Fibroblast of lung (primary cell): ENCODE measurements at places on chromosomes 6 and 20. TPM values are rescaled to one million over a fixed set of nuclear protein-coding genes. Genes with fewer than 3 reads are reported as not detected.
A peak's percentile ranks its signal among the peaks of the same experiment; 100 is the strongest.

DNA sequence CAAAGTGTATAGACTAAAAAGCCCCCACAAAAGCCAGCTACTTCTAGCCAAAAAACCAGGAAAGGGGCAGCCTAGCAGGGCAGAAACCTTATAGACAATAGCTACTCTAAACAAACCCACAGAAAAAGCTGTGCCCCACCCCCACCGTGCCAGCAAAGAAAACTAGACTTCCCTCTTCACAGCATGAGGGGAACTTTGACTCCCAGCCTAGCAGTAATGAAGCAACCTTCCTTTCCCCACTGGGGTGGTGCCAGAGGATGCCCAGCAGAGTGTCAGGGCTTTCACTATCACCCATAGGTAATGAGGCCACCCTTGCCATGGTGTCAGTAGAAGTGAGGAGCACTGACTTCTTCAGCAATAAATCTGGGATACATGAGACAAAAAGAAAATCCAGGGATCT lies 99.0 kb upstream of the LGSN start:
- DNase-seq = no peak

DNA sequence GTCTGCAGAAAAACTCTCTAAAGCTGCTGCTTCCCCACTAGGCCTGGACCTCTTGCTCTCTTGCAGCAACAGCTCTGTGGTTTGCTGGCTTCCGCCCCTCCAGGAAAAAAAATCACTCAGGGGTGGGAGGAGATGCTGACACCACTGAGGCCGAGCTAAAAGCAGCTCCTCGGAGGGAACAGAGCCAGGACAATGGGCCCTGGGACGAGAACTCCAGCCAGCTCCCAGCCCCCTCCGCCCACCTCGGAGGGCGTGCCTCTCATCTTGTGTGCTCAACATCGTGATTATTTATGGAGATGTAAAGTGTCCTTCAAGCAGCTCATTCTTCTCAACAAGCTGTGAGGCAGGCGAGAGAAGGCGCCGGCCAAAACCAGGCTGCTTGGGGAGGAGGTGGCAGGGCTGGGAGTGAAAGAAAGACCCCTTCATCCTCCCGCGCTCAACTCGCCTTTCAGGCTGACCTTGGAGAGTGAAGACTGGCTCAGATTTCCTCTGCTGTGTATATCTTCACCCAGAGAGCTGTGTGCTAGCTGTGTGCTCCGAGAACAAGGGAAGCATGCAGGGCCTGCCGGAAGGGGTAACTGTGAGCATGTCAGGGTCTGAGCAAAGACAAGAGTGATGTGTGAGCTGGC lies 53.5 kb upstream of the LRFN2 start:
- peak; percentile 0 for DNase-seq

DNA sequence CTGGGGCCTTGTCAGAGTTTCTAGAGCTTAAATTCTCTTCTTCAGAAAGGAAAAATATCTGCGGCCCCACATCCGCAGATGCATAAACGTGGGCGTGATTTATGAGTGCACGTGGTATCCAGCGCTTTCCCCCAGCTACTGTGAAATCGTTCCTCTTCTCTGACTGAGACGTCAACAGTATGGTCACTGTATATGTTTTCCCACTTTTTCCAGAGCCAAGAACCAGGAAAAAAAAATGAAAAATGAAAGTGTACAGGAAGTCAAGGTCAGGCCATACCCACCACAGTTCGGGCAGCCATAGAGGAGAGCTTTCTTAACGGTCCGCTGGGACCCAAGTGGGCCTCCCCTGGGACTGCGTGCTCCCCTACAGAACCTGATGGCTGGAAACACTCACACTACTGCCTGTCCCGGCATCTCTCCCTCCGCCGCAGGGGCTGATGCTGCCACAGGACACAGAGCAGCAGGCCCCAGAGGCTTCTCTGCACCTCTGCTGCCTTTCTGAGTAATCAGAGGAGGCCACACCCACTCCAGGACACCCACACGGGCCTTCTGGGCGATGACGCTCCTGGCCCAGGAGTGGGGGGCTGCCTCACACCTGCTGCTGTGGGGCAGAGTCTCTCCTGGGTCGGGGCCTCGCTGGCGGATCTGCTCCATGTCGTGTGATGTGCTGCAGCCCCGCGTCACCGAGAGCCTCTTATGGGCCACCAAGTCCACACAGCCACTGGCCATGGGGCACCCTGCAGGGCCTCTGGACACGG lies 16.4 kb upstream of the STX16 start:
- DNase-seq = peak; percentile 71

DNA sequence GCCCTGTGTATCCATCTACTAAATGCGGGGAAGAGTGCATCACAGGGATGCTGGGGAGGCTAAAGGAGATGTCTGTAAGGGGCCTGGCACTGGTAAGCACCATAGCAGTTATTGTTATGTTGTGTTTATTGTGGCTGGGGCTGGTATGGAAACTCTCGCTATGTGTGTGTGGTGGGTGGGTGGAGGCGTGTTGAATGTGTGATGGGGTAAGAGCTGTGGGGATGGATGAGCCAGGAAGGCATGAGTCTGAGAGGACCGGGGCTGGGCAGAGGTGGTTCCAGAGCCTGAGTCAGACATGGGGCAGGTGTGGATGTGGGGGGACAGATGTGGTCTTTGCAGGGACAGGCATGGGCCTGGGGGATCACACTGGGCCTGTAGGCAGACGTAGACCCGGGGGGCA lies 88.1 kb downstream of the GRM4 start:
- DNase-seq = no peak

The PRR18 gene
- not detected in 2 replicates for total RNA-seq

- peak; percentile 94 for DNase-seq
Observed at GRCh38 chr6:85464722-85465150, 14.9 kb downstream of the NT5E start.

DNA sequence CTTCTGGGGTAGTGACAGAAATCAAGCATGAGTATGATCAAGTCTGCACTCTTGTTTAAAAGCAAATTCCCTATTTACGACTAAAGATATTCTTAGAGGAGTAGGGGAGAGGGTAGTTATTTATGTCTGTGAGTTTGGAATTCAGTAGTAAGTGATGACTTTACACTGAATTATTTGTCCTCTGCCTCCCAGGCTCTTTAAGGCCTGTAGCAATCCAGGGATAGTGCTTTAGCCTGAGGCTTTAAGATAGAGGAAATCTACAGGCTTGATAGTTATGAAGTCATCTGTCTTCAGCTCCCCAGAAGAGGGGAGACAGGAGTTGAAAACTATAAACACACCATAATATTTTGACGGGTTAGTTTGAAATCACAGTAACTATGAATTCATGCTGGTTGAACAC lies 664.5 kb downstream of the EPM2A start:
- DNase-seq = peak; percentile 7

DNA sequence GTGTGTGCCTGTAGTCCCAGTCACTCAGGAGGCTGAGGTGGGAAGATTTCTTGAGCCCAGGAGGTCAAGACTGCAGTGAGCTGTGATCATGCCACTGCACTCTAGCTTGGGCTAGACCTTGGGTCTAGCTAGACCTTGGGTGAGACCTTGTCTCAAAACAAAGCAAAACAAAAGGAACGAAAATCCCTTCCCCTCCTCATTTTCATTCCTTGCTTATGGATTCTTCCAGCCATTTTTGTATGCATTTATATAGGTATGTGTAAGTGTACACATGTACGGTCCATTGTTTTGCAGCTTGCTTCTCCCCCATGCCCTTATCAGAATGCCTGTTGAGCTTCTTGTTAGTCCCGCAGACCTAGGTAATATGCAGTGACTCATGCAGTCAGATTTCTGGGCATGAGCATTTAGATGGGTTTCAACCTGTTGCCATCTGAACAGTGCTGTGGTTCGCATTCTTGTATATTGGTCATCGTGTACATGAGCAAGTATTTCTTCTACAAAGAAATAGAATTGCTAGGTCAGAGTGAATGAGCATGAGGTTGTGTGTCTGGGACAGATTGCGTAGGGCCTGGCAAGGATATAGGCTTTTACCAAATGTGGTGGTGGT lies 73.2 kb downstream of the ATRN start:
- DNase-seq = no peak

DNA sequence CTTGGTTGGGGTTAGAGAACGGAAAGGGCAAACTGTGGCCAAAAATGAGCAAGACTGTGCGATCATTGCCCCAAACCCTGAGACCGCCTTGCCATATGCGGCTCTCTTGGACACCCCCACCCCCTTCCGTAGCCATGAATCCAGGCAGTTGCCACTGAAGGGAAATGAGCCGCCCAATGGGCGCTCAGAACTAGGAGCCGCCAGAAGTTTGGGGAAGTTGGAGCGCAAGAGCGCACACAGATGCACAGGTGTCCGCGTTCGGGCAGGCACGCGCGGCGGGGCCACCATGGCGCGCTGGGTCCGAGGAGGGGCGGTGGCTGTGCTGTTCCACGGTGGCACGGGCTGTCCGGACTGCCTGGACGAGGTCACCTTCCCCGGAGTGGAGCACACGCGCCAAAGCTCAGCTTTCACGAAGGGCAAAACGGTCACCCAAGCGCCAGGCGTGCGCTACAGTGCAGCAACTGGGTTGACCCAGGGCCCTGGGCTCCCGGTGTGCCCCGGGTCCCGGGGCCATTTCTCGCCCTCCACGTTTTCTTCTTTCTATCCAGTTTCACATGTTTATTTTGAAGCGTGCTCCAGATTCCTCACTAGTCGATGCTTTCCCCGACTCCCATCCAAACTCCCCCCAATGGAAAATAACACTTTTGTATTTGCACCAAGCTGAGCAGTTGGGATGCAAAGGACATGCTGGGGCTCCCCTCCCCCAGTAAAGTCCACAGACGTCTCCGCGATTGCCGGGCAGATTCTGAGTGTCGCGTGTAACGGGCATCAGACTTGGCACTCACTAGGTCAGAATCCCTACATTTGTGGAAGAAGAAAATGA lies 906 bp upstream of the PDE10A start:
- no peak for DNase-seq

DNA sequence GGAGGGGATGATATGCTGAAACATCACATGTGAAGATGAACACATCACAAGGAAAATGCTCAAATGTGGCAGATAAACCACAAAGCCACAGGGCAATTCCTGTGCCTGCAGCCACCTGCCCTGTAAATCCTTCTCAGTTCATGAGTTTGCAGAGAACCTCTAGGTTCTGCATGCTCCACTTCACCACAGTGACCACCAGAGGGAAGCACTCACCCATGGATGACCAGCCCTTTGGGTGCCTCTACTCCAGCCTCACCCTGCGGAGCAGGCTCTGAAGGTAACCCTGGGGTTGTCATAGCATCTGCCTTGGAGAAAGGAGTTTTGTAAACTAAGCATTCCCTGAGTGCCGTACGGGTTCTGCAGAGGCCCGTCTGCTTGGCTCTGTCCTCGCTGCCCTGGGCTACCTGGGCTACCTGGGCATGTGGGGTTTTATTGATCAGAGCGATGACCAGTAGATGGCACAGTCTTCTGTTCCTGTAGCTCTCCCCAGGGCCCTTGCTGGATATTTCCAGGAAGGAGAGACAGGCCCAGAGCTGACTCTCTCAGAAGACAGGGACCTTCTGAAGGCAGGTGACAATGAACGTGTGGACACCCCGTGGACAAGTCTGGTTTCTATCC lies 31.7 kb upstream of the CST1 start:
- no peak for DNase-seq

The DSN1 gene
- 4.6 and 8.3 TPM in 2 replicates for total RNA-seq

The SPTLC3 gene
- 4.0 and 5.9 TPM in 2 replicates for total RNA-seq

DNA sequence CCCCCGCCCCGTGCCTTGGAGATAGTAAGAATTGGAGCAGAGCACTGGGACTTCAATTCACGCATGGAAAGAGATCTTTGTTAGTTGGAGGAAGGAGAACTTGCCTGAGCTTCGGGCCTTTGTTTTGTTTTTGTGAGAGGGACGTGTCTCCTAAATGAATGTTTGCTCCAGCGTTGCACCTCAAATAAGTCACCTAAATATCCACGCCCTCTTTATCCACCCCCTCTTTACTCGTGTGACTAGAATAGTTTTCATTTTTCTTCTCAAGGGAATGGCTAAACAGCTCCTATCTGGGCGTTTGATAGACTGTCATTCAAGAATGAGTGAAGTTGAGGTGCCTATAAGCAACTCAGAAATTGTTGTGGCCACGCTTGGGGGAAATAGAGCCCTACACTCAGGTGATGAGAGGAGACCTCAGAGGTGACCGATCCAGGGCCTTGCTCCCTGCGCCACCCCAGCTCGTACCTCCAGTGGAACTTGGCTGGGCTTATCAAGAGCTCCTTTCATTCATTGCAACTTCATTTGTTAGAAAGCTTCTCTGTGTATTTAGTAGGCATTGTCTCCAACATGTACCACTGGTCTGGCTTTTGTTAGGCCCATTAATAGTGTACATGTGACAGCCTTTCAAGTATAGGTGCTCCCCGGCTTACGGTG lies 861 bp downstream of the PCMTD2 start:
- no peak for DNase-seq

The PROKR2 gene
- not detected in 2 replicates for total RNA-seq

The SYNCRIP gene
- total RNA-seq = 41.1 and 44.3 TPM in 2 replicates

DNA sequence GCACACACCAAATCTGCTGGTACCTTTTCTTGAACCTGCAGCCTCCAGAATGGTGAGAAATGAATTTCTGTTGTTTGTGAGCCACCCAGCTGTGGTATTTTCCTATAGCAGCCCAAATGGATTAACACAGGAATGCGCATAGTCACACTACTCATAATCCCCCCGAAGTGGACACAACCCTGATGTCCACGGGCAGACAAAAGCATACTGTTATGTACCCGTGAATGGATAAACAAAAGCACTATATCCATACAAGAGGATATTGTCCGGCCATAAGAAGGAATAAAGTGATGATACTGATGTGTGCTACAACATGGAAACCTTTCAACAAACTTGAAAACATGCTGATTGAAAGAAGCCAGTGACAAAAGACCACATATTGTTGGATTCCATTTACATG lies 25.1 kb upstream of the RPP40 start:
- DNase-seq = no peak

The FAM50B gene
- 11.6 and 15.7 TPM in 2 replicates for total RNA-seq

- no peak for DNase-seq
Observed at GRCh38 chr20:1185316-1185741, 548 bp upstream of the TMEM74B start.

DNA sequence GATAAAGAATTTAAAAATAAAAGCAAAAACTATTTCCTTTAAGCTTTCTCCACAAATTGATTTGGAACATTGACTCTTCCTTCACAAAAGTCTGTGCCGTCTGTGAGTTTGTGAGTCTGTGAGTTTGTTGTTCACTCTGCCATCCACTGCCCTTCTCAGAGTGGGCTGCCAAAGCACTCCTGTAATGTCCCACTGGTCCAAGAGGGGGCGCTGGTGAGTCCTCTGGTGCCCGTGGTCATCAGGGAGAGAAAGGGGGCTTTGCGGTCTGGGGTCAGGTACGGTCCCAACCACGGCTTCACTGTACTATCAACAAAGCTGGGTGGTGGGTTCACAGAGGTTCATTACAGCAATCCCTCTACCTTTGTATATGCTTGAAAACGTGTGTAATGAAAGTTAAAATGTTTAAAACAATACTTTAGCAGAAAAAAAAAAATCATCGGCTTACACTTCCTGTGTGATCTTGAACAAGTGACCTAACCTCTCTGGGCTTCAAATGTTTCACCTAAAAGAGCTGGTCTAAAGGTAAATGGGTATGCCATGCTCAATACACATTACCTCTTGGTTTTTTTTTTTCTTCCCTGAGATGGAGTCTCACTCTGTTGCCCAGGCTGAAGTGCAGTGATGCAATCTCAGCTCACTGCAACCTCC lies 5.6 kb upstream of the ANKRD60 start:
- no peak for DNase-seq

The BEND3 gene
- total RNA-seq = 0.83 and 1.0 TPM in 2 replicates

The CYP21A2 gene
- total RNA-seq = not detected in 2 replicates

The PKIB gene
- total RNA-seq = 0.51 and 1.3 TPM in 2 replicates

The WFDC2 gene
- total RNA-seq = not detected in 2 replicates

The TCF21 gene
- 8.2 and 11.1 TPM in 2 replicates for total RNA-seq

GRCh38 chr6:12111363-12111670 lies 99.2 kb downstream of the HIVEP1 start:
- peak; percentile 4 for DNase-seq
